ENCODE measurements at places on chromosomes 13 and 19.

DNA sequence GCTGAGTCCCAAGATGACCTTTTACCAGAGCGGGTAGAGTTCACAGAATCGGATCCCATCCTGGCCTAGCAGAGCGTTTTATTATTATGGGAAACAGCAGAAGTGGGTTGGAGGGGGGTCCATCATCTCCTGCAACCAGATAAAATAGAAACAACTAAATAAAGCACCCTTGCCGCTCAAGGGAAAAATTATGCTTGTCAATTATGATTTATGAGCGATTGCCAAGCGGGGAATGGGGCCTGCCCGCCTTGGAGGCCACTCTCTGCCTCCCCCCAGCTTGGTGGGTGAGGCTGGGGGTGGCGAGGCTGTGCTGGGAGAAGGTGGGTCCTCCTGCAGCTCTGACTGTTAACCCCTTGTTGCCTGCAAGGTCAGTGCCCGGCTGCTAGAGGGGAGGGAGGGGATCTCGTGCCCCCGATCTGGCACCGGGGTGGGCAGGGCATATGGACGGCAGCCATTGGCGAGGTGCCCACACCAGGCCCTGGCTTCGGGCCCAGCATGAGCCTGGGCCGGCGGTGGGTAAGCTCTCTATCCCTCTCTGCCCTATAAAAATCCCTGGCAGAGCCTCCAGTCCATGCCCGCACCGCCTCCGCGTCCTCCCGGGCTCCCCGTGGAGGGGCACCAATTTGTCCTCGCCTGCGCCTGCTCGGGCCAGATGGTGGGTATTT, 129.1 kb downstream of the URI1 start:
- no peak for DNase-seq

- no peak for DNase-seq
Measured at GRCh38 chr13:106524108-106524507, 11.4 kb downstream of the EFNB2 start.

DNA sequence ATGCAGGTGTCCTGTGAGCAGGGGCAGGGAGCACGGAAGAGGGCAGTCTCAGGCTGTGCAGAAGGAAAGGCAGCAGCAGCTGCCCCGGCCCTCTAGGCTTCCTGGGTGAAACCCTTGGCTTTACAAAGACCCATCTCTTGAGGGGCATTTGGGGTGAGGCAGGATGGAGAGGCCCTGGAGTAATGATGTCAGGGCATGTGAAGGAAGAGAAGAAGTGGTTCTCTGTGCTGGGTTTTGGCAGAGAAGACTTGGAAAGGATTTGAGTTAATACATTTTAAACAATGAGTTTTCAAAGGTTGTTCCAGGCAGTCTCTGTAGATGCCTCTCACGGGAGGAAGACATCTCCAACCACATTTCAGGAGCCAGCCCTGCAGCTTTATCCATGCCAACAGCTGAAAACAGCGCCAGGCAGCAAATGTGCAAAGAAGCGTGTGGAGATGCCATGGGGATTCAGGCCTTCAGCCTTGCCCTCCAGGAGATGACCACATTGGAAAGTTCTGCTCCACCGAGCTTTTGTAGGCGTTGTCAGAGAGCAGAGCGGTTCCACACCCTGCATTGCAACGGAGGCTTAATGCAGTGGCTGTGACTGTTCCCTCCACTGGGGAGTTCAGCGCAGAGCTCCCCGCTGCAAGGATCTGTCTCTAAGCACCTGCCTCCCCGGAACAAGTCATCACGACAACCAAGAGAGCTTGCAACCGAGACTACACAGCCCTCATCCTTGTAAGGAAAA, 322.8 kb downstream of the UQCRFS1 start:
- DNase-seq: no peak

DNA sequence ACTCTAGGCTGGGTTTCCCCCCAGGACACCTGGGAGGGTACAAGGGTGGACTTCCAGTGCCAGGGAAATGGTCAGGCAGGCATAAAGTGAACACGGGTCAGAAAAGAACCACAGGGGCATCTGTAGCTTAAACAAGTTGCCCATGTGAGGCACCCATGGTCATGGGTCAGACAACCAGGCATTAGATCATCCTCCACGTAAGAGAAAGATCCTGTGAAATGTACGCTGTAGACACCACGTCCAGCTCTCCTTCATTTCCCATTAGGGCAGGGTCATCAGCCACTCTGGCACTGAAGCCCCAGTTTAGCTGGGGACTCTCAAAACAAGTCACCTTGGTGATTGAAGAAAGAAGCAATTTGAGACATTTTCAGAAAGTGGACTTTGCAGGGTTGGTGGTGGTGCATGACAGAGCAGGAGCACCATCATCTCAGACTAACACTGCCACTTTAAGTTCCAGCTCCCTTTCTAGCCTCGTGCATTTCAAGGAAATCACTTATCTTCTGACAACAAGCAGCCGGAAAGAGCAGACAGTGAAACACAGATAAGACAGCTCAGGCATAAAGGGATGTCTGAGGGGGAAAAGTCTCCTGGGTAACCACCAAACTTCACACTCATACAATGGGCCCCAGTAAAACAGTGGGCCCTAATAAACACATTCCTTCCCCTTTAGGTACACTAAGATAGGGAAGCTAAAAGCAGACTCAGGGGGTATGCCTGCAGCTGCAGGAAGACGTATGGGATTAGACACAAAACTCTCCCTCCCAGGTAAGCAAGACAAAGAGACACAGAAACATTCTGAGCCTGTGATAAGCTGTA, 16.1 kb upstream of the SIGLEC6 start:
- DNase-seq: no peak

GRCh38 chr19:17389957-17390664, 3.9 kb downstream of the CCDC194 start:
- no peak for DNase-seq

- DNase-seq: no peak
Measured at GRCh38 chr13:19766591-19766990, 16.2 kb downstream of the PSPC1 start.

- DNase-seq: no peak
Measured at GRCh38 chr13:23871616-23872220, 17.5 kb downstream of the MIPEP start.

- DNase-seq: no peak
Measured at GRCh38 chr19:14985133-14985532, 5.5 kb upstream of the SLC1A6 start.

DNA sequence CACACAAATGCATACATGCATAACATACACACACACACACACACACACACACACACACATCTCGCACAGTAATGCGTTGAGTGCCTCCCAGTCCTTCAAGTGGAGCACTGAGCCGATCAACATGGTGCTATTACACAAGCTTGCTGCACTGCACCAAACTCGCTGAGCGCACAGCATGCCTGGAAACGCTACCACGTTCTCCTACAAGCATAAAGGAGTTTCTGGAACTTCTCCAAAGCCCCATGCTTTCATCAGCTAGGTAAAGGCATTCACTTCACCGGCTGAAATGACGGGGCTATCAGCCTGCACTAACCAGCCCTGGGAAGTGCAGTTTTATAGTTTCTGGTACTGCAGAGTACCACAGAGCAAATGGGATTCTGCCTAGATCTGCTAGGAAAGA, 92.7 kb downstream of the FGF14 start:
- no peak for DNase-seq

GRCh38 chr19:1566392-1567115, 1.6 kb downstream of the MEX3D start:
- DNase-seq: no peak
